GOT3 (cell line): ENCODE measurements at places on chromosomes 6 and 20.

- no peak for DNase-seq
Observed at GRCh38 chr6:160282444-160282843, 23.8 kb upstream of the SLC22A2 start.

- no peak for DNase-seq
Observed at GRCh38 chr20:61322151-61322865, 70.2 kb downstream of the CDH4 start.

- DNase-seq: no peak
Observed at GRCh38 chr6:389143-389542, 2.4 kb upstream of the IRF4 start.

DNA sequence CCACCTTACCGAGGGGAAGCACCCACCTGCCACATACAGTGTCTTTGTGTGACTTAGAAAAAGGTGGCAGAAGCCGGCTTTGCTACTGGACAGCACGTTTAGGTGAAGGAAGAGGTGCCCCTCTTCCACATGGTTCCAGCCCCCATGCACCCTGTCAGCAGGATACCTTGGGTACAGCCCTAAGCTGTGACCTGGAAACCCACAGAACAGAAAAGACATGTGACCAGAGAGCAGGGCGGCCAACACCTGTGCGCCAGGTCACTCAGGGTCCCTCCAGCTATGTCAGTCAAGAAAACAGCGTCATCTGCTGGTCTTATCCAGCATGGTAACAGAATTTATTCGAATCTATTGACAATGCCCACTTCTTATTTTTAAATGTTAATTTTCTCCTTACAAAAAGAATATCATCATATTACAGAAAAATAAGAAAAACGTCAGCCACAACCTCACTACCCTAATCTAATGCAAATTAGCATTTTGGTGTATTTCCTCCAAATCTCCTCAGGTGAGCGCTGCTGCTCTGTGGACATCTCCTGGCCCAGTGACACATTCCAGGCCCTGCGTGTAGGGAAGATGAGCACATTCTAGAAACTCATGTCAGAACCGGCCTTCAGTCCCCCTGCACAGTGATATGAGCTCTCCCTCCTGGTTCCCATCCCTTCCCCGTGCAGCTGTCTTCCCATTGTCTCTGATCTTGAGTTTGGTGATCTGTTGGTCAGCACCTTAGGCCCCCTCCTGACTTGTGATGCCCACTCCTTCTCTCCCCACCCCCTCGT lies 37.2 kb downstream of the GTF2H5 start:
- no peak for DNase-seq

GRCh38 chr6:674956-675355 lies 18.0 kb downstream of the EXOC2 start:
- no peak for DNase-seq

DNA sequence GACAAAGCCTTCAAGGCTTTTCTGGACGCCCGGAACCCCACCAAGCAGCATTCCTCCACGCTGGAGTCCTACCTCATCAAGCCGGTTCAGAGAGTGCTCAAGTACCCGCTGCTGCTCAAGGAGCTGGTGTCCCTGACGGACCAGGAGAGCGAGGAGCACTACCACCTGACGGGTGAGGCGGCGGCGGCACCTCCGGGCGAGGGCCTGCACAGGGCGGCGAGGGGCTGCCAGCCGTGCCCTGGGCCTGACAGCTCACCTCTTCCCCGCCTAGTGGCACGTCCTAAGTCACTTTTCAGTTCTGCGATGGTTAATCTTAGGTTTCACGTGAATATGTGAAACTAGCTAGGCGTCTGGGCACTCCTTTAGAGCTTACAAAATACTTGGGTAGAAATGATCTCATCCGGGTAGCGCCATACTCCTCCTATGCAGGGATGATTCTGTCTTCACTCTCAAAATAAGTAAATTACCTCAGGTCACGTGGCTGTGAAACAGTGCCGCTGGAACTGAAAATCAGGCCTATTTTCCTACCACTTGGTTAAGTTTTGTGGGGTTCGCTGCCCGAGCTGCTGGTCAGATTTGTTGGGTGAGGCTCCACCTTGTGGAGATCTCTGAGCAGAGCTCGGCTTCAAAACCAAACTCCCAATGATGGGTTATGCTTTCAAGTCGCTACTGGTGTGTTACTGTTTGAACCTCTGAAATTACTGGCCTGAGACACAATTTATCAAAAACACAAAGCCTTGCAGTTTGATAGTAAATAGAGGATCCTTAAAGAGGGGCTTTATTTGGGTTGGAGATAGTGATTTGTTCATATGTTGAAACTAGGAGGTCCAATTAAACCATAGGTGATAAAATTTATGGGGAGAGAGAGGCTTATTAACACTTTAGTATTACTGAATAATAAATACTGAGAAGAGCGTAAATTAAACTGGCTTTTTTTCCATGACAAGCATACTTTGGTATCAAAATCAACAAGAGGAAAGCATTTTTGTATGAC lies 15.5 kb upstream of the CLDN20 start:
- no peak for DNase-seq

GRCh38 chr6:168322966-168323365 lies 3.4 kb upstream of the DACT2 start:
- no peak for DNase-seq

DNA sequence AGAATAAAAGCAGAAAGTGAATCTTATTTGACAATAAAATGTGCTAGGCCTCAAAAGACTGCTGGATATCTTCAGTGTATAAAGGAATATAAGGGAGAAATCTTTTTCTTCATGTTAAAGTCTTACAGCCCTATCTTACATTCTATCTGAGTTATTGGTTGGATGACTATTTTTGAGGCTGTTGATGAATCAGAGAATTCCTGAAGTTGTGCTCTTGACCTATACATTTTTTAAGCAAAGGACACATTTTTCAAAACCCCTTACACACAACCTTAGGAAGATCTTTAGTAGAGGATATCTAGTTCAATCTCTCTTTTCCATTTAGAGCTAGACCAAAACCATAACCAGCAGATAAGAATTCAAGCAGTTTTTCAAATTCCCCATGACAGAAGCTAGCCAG lies 10.9 kb upstream of the CGA start:
- DNase-seq: no peak

DNA sequence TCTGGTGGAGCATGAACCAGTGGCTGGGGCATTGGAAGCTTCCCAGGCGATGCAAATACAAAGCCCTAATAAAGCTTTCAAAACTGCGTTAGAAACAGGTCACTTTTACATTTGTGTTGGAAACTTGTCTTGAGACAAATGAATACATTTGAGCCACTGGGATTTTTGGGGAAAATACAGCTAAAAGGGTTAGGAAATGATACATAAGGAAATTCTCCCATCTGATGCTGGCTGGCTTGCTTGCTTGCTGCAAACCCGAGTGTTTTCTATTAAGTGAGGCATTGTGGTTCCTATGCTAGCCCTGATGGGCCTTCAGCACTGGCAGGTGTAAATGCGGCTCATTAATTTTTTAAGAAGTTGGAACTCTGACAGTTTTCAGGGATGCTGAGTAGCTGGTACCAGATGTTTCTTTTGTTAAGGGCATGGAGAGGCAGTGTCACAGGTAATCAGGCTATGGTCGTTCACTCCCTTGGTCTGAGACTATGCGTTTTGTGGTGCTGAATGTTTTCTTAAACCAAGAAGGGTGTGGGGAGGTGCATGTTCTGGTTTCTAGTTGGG lies 35.2 kb downstream of the RREB1 start:
- DNase-seq: no peak

- DNase-seq: no peak
Observed at GRCh38 chr6:116925088-116925794, 48.2 kb downstream of the RFX6 start.

DNA sequence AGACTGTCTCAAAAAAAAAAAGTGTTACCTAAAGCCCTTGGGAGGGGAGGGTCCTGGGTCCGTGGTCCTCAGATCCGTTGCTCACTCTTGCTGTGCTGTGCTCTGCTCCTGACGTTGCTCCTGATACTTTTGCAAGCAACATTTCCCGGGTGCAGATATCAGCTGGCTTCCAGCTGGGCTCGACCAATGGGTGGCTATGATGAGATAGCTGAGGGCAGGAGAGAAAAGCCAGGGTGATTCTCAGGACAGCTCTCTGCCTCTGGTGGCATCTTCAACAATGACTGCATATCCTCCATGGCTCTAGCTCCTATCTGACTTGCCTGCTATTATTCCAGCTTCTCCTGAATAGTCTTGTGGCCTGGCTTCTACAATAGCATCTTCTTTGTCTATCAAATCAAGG lies 134.5 kb downstream of the RPS12 start:
- DNase-seq: no peak

DNA sequence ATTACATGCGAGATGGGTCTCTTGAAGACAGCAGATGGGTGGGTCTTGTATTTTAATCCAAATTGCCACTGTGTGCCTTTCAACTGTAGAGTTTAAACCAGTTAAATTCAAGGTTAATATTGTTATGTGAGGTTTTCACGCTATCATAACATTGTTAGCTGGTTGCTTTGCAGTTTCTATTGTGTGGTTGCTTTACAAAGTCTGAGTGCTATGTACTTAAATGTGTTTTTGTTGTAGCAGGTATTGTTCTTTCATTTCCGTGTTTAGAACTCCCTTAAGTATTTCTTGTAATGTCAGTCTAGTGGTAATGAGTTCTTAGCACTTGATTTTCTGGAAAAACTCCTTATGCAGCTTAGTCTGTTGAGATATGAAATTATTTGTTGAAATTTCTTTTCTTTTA lies 193.3 kb downstream of the MOXD1 start:
- DNase-seq: no peak

- peak; percentile 9 for DNase-seq
Observed at GRCh38 chr6:22880686-22881433, 311.5 kb downstream of the HDGFL1 start.

- DNase-seq: no peak
Observed at GRCh38 chr6:52392944-52393343, 27.2 kb upstream of the EFHC1 start.

GRCh38 chr6:31705931-31706330 lies 735 bp upstream of the LY6G6F start:
- no peak for DNase-seq

GRCh38 chr6:23228439-23229024 lies 659.2 kb downstream of the HDGFL1 start:
- DNase-seq: no peak

DNA sequence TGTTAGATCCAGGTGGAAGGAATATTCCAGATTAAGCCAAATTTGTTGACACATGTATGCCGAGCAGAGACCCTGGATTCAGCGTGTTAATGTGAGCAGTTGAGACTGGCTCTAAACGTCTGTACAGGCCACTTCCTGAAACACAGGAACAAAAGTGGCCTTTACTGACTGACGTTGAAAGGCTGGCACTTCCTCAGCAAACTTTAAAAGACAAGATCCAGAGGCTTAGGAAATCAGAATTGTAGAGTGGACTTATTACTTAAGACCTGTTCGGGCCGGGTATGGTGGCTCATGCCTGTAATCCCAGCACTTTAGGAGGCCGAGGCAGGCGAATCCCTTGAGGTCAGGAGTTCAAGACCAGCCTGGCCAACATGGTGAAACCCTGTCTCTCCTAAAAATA lies 125.7 kb upstream of the ARID1B start:
- DNase-seq: no peak

GRCh38 chr6:4856785-4857184 lies 80.6 kb downstream of the CDYL start:
- DNase-seq: no peak

GRCh38 chr6:169799474-169799926 lies 48.1 kb downstream of the ERMARD start:
- no peak for DNase-seq

GRCh38 chr20:7981374-7981773 lies 38.2 kb downstream of the TMX4 start:
- DNase-seq: no peak

DNA sequence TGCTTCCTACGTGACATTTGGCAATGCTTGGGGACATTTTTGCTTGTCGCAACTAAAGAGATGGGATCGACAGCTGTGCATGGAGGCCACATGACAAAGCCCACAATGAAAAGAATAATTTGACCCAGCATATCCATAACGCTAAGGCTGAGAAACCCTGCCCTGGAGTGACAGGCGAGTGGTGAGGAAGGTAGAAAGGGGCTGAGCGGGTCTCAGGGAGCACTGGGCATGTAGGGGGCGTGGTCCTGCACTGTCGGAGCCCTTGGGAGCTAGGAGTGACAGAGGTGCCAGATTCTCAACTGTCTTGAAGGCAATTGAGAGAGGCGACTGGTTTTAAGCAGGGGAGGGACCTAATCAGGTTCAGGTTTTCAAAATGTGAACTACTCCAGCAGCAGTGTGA lies 13.6 kb downstream of the GGTLC1 start:
- DNase-seq: no peak

DNA sequence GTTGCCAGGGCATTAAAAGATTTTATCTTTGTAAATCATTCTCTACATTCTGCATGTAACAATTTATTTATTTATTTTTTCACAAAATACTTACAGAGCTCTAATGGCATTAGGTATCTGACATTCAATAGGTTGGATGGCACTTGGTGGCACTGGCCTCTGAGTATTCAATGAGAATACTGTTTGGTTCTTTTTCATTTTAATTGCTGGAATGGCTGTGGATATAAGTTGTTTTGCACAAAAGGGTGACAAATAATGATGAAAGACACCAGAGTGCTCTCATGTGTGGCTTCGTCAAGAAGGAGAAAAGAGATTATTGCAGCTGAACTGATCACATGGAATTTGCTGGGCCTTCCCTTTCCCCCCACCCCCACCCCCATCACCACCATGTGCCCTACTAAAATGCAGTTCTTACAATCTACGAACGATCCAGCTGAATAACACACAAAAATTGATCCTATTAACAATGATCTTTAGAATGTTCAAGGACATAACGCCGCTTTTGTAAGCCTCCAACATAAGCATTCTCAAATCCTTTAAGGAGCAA lies 195.2 kb upstream of the POU3F2 start:
- DNase-seq: no peak

DNA sequence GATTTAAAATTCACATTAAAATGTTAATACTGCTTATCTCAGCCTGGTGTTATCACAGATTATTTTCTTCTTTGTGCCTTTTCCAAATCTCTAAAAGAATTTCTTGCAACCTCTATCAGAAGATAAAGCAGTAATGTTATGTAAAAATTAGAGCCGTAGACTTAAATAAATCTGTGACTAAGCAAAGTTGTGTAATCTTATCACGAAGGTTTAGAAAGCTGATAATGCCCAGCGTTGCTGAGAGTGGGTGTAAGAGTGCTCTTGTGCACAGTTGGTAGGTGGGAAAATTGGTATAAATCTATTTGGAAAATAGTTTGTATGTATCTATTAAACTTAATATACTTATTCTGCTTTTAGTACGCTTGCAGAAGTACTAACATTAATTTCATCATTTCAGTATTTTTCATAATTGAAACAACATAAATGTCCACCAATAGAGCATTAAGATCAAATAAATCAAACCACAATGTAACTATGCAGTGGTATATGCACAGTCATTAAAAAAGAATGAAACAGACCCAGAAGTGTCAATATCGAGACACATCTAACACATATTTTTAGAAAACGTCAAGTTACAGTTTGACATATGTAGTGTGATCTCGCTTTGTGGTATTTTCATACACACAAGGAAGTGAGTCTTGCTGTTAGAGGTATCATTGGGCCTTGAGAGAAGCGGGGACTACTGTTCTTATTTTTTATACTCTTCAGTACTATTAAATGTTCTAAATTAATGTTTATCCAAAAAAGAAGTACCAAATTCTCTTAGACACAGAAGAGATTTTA lies 54.4 kb upstream of the PBOV1 start:
- DNase-seq: no peak
